ENCODE measurements at places on chromosomes 6 and 20.

DNA sequence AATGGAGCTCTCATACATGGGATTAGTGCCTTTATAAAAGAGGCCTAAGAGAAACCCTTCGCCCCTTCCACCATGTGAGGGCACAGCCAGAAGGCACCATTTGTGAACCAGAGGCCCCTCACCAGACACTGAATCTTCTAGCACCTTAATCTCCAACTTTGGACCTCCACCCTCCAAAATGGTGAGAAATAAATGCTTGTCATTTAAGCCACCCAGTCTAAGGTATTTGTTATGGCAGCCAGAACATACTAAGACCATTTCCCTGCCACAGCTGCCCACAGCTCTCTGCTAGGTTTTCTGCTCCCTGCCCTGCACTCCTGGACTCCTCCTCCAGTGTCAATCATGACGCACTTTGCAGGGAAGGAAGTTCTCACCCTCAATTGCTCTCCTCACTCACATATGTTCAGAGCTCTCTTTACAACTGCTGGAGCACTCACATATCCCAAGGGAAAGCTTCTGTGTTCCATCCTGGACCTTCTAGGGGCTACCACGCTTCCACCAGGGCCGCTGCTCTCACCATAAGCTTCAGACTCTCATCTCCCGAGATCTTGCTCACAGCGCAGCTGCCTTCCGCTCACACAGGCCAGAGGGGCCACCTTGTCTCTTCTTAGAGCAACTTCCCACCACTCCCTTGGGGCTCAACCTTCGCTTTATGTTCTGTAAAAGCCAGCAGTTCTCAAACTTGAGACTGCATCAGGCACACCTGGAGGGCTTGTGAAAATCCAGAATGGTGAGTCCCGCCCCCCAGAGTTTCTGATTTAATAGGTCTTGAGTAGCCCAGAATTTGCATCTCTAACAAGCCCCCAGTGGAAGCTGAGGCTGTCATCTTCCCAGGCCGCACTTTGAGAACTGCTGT is 1.6 kb upstream of the LY86 start:
- no peak for DNase-seq

- DNase-seq = no peak
Measured at GRCh38 chr20:56245761-56246160, 2.8 kb upstream of the MC3R start.

- no peak for DNase-seq
Measured at GRCh38 chr20:25360631-25361286, 29.9 kb downstream of the ABHD12 start.

- no peak for DNase-seq
Measured at GRCh38 chr20:34532320-34532719, 16.1 kb downstream of the DYNLRB1 start.

DNA sequence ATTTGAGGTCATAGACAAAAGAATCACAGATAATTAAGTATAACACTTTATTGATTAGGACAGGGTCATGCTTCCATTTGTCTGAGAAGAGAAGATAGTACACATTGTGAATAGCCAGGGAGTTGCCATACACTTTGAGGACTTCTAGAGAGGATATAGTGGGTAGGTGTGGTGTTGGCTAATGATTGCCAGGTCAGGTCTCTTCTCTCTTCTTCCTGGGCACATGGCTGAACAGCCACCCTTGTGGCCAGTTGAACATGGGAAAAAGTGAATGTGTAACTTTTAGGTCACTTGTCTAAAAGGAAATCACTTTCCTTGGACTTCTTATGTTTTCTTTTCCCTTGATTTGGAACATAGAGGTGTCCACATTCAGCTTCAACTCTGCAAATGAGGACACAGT is 772.1 kb upstream of the MAP3K7 start:
- no peak for DNase-seq

DNA sequence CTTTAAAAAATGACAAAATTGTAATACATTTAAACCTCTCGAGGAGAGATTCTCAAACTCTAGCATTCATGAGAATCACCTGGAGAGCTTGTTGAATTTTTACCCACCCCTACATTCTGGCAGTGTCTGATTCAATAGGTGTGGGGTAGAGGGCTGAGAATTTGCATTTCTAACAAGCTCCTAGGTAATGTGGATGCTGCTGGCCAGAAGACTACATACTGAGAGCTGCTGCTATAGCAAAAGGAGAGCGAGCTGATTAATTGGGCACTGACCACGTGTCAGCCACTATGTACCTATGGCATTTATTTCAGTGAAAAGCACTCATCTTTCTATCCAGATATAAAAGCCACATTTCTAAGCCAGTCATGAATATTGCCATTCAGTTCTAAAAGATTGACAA is 169.0 kb upstream of the NRSN1 start:
- DNase-seq = no peak

DNA sequence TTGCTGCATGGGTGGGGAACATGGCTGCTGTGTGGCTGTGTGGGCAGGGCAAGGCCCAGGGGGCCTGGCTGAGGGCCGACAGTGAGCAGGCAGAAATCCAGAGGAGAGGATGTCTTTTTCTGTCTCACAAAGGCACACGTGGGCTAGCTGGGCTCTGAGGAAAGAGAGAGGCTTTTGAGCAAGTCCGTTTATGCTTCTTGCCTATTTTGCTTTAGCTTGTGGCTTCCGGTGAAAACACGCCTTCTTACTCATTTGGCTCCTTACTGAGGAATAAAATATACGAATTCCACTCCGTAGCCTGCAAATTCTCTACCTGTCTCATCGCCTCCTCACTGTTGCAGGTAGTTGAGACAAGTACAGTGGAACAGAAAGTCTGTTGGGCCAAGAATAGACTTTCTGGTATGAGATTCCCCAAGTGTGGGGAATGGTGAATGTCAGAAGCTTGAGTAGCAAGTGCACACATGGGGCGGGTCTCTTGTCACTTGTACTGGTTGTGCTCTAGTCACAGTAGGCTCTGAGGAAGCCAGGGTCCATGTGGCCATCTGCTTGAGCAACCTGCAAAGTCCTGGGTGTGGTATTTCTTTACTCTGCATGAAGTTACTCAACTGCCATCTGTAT is 28.4 kb downstream of the WRNIP1 start:
- DNase-seq = no peak

DNA sequence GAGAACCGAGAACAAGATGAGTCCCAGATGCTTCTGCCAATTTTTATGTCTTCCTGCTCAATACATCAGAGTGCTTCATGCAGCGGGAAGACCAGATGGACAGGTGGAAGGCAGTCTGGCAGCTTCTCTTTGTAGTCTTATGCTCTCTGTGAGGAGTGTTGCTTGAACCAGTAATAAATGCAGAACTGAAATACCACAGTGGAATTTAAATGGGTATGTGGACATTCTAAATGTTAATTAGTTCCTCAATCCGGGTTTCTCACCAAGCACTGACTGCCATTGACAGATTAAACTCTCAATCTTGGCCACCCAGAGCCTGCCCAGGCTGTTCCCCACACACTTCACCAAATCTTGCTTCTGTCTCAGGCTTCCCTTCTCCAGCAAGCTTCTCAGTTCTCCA is 695.5 kb upstream of the CHD6 start:
- DNase-seq = no peak

DNA sequence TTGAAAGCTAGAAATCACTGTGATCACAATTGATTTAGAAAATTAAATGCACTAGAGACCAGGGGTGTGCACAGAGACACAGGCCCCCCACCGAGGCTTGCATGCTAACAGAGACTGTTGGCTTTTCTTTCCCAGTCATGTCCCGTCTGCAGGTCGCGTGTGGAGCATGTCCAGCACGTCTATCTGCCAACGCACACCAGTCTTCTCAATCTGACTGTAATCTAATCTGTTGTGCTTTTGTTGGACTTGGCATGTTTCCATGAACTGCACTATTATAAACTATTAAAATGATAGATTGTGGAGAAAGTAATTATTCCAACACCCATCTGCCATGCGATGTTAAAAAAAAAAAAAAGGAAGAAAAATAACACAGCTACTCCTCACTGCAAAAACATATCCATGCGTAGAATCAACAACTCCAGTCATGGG is 17.7 kb downstream of the MYLIP start:
- DNase-seq = no peak

DNA sequence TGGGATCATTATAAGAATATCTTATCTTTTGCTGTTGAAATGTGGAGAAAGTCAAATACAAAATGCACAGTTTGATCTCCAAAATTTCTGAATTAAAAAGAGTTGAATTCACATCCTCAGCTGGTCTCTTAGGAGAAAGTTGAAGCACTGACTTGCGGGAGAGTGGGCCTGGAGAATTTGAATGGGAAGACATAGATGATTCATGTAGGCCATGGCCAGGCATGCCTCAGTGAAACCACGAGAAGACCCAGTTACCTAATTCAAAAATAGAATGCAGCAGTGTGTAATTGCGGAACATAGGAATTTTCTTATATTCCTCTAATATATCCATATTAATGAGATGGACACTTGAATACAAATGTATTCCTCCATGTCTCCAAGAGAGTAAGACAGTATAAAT is 53.0 kb upstream of the DTNBP1 start:
- no peak for DNase-seq

DNA sequence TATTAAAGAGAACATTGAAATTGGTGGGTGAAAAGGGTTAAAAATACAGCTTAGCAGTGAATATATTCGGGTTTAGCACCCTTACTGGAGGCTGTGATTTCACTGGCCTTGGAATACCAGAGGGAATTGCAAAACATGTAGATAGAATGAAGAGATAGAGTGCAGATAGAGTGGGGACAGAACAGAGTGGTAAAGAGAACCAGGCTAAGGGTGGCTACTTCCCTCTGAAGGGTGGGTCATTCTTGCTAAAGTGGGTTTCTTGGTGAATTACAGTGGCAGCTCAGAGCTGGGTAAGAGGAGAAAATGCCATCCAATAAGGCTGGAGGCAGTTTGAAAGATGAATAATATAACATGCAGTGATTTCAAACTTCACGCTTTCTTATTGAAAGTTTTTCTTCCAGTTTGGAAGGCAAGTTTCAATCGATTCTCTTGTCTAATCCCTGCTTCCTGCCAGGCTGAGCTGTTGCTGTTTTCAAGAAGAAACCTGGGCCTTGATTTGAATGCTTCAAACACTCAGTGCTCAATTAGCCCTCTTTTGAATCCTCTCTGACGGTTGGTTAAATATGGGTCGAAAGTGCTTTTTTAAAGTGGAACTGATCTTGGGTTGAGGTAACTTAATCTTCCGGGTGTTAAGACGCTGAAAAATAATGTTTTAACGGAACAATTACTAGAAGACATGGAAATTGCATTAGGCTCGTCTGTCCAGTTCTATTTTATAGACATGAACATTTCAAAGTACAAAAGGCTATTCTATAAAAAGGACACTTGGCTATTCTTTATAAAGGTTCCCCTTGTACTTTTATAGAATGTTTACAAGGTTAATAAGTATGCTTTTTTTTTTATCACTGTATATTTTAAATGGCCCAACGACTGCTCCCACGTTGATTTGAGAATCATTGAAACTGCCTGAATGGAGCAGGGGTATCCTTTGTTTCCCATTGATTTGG is 203.3 kb downstream of the BCAS1 start:
- no peak for DNase-seq

- no peak for DNase-seq
Measured at GRCh38 chr20:50194831-50195523, 4.3 kb downstream of the CEBPB start.

DNA sequence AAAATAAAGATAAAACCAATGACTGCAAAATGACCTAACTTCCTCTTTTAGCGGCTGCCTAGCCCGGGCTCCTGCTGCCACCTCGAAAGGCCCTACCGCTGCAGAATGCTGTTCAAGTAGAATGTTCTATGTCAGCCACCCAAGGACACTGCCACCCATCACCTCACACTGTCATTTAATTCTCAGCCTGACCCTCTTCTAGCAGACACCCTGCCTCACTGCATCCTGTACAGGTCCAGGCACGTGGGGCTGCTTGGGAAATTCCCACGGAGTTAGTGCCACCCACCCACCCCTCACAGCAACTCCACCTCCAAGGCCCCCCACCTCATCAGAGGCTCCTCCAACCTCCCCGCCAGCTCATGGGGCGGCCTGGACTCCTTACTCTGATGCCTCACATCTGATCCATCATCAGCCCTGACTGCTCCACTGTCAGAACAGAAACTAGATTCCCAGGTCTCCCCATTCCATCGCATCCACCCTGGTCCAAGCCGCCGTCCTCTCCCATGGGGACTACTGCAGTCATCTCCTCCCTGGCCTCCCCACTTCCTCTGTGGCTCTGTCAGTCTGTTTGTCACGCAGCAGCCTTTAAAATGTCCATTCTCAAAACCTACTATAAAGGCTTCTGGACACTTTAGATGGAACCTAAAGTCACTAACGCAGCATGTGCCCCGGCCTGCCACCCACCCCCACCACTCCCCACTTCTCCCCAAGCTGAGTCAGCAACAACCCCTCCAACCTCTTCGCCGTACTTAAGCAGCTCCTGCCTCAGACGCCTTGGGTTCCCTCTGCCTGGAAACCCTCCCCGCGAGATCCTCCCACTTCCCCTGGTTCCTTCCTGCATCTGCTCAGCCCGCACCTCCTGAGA is 17.0 kb downstream of the NFATC2 start:
- no peak for DNase-seq

DNA sequence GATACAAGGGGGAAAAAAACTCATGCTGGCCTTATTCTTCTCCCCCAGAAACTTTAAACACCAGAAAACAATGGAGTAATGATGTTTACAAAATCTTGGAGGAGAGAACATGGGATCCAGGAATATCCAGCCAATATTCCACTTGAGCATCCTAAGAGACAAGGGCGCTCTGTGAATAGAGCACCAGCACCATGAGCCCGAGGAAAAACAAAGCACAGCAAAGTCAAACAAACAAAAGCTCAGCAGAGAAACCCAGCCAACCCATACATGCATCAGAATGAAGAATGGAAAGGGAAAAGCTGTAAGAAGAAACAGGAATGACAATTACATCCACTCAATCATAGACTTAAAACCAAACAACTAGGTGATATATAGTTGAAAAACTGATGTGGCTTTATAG is 4.6 kb upstream of the NAA20 start:
- DNase-seq = no peak

GRCh38 chr20:41140226-41141133 is 3.1 kb downstream of the PLCG1 start:
- no peak for DNase-seq

DNA sequence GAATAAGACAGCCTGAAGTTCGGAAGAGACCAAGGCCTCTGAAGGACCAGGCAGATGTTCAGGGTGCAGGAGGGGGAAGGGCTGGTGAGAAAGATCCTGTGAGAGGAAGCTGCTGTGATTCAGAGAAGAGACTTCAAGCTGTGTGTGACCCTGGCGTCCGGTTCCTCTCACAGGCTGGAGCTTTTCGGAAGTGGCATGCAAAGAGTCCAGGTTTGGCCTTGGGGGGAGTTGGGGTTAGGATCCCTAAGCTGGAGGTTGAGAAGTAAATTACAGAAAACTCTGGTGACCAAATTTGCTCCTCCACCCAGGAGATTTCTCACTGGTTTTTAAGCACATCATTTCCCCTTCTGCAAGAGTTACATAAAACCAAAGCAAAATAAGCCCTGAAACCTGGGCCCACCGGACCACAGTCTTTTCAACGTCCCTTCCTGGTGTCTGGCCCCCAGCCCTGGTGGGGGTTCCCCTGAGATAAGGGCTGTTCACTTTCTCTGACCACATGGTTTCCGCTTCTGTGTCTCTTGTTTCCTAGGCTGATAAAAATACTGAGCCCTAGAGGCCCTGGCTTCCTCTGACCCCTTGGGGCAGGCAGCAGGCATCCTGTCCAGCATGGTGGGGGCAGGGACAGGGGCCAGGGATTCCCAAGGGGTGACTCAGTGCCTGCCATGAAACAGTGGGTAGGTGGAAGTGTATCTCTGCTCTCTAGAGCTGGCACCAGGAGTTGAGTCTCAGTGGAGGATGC is 12.0 kb upstream of the LTA start:
- no peak for DNase-seq
